NCI-H2029 (cell line): ENCODE measurements at places on chromosomes 2 and 18.

GRCh38 chr2:2765176-2765800, 434.2 kb upstream of the MYT1L start:
- DNase-seq, result no peak

GRCh38 chr2:37020212-37020886, 54.0 kb upstream of the STRN start:
- DNase-seq, result no peak

DNA sequence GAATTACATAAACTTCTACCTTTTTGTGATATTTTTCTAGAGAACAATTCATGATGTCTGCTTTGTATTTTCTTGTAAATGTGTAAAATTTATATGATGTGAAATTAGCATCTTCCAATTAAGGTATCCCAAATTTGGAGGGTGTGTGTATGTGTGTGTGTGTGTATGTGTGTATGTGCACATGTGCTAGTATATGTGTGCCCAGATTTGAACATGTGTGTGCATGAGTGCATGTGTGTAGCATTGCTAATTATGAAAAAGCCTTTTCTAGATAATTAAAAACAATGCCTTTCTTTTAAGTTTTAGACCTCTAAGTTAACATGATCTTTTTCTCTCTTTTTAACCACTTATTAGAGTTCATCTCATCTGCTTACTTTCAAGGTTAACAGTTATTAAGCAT, 208.0 kb upstream of the SPOPL start:
- no peak for DNase-seq

- DNase-seq, result no peak
Observed at GRCh38 chr18:3305354-3305762, 43.4 kb downstream of the MYL12B start.

GRCh38 chr2:189660803-189661147, 484 bp upstream of the ASNSD1 start:
- no peak for DNase-seq

DNA sequence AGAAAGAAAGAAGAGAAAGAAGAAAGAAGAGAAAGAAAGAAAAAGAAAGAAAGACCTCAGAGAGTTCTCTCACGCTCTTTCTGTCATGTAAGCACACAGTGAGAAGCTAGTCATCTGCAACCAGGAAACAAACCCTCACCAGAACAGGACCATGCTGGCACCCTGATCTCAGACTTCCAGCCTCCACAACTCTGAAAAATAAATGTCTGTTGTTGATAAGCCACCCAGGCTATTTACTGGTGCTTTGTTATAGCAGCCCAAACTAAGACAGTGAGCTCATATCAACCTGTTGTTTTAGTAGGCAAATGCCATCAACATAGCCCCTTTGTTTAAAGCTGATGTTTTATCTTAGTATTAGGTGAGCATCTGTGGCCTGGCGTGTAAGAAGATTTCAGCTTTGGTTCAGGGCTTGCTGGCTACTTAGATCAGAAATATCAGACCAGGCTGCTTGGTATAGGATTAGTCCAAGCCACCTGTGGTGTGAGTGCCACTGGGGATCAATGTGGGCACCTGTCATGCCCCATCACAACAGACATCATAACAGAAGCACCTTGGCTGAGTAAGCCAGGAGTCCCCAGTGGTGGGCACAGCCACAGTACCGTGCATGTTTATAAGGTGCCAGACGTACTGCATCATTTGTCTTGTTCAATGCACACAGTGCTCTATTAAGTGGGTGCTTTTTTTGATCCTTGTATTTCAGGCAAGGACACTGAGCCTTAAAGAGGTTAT, 94.4 kb downstream of the LBH start:
- DNase-seq, result no peak
